ENCODE measurements at places on chromosomes 7 and 10.

DNA sequence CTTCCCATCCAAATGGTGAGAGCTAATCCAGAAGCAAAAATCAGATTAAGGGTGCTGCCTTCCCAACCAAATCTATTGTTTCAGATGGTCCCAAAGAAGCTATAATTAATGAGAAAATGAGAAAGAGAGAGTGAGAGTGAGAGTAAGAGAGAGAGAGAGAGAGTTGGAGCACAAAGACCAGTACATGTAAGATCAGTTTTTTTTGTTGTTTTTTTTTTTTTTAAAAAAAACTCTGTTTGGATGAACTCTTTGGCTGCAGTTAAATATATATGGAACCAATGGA lies 305.6 kb downstream of the PTEN start:
- DNase-seq, result no peak

GRCh38 chr10:60570896-60571295 lies 181.2 kb upstream of the ANK3 start:
- no peak for DNase-seq

DNA sequence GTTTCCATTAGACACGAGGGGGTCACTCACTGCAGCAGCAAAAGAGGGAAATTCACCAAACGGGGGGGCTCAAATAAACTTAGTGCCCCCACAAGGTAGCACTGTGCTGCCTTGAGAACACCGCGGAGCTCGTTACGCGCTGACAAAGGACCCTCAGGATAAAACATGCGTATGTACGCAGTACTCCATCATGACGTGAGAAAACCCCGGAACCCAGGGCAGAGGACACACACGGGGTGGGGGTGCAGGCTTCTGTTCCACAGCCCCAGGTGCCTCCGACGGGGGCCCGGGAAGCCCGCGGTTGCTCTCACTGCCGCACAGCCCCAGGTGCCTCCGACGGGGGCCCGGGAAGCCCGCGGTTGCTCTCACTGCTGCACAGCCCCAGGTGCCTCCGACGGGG lies 232.4 kb downstream of the ZMYND11 start:
- DNase-seq, result no peak

GRCh38 chr10:78746155-78746763 lies 322.5 kb upstream of the ZMIZ1 start:
- no peak for DNase-seq

- DNase-seq, result no peak
These were observed 49.5 kb upstream of the CALD1 start for GRCh38 chr7:134729895-134730294.

DNA sequence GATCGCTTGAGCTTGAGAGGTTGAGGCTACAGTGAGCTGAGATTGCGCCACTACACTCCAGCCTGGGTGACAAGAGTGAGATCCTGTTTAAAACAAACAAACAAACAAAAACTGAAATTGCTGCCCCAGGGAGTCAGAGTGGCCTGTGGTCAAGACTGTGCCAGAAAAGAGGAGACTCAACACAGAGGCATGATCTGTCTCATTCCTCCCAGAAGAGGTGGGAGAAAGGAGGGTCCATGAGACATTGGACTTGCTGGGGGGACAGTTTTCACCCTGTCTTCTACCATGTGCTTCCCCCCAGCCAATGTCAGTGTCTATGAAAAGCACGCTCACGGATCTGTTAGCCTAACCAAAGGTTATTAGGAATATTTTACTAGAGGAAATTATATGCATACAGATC lies 3.2 kb downstream of the ZNF853 start:
- DNase-seq, result no peak

DNA sequence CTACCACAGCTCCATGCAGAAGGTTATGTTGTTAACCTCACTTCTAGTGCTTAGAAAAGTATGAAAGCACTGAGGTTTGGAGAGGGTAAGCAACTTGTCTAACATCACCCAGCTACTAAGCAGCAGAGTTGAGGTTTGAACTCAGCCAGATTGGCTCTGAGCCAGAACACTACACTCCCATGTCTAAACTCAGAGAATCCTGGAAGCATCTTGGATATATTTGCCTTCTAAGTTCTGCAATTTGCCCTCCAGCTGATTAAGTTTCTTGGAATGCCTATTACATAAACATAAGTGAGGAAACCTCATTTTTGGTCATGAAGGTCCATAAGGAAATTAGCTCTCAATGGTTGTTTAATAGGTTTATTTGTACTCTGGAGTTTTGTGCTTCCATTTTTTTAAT lies 78.1 kb upstream of the PHYHIPL start:
- DNase-seq, result no peak

DNA sequence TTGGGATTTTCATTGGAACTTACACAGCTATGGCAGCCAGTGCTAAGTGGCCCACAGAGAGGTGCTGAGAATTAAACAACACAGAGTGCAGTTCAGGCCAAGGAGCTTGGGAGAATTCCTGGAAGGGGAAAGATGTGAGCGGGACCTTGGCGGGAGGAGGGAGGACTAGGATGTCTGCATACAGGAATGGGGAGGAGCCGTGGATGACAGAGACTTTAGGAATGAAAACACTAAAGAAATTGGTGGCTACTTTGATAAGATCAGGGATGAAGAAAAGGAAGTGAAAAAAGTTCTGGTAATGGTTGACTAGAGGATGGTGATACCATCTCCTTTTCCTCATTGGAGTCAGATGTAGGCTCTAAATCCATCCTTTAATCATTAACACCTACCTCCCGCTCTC lies 234.2 kb upstream of the FZD8 start:
- no peak for DNase-seq

- DNase-seq, result no peak
These were observed 6.0 kb downstream of the RBM48 start for GRCh38 chr7:92534572-92534971.

GRCh38 chr10:128714644-128715415 lies 588.6 kb upstream of the MKI67 start:
- DNase-seq, result no peak

GRCh38 chr7:20307119-20307518 lies 23.6 kb upstream of the ITGB8 start:
- no peak for DNase-seq

- no peak for DNase-seq
These were observed 51.9 kb downstream of the SEMA3A start for GRCh38 chr7:84142726-84143125.

DNA sequence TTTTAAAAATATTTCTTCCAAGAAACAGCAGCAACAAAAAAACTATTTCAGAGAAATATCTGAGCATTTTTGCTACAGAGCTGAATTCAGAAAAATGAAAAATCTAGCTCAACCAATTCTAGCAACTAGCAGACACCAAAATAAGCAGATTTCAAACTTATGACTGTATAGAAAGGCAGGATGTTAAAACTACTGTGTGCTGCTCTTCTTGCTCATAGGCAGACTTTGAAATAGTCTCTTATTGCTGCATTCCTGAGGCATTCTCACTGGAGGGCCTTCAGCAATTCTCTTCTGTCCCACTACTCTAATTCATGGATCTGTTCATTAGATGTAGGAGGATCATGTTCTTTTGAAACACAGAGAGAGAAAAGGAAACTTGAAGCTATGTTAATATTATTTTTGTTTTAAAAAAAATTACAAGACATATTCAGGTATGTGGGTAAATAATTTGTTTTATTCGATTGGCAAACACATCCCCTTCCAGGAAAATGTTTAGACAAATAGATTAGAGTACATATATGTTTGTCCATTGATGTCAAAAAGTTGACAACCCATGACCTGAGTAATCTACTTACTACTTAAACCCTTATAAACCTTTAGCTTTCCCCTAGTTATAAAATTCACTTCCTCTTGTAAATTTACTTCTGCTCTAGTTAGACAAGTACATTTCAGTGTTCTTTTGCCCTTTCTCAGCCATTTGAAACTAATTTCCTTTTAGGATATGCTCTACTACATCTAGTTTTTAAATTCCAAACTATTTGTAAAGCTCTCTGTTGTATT lies 428.2 kb upstream of the POT1 start:
- no peak for DNase-seq

- DNase-seq, result no peak
These were observed 17.5 kb downstream of the ARL3 start for GRCh38 chr10:102696736-102697135.

GRCh38 chr7:50146692-50147091 lies 53.6 kb upstream of the ZPBP start:
- DNase-seq, result no peak

DNA sequence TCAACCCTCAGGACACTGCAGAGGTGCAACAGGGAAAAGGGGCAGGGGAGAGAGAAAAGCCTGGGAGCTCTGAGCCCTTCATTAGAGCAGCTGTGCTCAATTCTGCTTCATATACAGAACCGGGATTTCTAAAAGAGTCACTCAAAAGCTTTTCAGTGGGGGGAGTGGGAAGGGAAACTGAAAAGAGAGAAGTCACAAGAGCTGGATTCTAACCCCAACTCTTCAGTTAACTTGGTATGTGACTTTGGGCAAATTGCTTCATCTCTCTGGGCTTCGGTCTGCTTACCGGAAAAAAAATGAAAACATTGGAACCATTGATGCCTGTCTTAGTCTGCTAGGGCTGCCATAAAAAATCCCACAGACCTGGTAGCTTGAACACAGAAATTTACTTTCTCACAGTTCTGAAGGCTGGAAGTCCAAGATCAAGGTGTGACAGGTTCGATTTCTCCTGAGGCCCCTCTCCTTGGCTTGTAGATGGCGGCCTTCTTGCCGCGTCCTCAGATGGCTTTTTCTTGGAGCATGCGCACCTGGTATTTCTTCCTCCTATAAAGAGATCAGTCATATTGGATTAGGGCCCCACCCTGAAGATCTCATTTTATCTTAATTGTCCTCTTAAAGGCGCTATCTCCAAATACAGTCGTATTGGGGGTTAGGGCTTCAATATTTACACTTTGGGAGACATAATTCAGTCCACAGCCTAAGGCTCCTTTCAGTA lies 118.3 kb upstream of the KMT2E start:
- DNase-seq, result no peak

DNA sequence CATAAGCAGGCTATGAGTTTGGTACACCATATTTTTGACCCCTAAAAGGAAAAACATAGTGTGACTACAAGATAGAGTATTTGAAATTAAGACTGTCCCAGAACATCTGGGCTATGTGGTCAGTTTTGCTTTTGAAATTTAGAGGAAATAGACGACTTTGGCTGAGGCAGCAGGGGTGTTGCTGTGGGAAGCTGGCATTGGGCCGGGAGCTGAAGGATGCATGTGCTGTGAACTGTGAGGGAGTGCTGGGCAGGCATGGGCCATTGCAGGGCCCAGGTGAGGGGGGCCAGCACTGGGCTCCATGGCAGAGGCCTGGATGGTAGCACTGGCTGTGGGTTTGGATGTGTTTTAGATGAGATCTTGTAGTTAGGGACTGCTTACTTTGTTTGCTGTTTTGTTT lies 168.3 kb downstream of the BMPER start:
- no peak for DNase-seq

DNA sequence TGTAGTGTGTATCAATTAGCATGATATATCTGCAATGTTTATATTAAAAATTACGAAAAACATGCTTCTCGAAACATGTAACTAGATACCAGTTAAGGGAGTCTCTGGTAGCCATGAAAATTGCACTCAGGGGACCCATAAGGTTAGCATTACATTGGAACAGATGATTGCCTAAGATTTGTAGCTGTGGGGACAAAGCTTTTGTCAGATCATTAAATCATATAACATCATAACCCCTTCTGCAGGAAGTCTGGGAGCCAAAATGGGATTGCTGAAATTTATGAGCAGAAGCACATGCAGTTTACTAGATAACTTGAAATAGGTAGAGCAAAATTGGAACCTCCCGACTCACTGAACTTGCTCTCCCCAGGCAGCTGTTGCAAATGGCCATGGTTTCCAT lies 235.0 kb upstream of the IGFBP3 start:
- no peak for DNase-seq

- no peak for DNase-seq
These were observed 36.1 kb downstream of the UBTD1 start for GRCh38 chr10:97534746-97535367.

- DNase-seq, result no peak
These were observed 32.8 kb downstream of the NUDT5 start for GRCh38 chr10:12162927-12163326.

DNA sequence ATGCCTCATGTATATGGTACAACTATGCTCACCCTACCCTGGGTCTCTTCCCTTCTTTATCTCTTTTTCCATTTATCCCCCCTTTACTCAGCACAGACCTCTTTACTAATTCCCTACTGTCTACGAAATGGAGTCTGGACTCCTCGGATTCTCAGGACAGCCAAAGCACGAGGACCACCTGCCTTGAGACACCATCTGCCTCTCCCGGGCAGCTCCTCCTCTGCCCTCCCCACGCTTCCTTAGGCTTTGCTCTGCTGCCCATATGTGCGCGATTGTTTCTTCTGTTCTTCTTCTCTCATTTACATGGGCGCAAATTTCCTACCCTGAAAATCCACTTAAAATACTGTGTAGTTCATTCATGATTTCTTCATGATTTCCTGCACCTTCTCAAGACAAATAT lies 62.7 kb upstream of the STK17A start:
- DNase-seq, result no peak

DNA sequence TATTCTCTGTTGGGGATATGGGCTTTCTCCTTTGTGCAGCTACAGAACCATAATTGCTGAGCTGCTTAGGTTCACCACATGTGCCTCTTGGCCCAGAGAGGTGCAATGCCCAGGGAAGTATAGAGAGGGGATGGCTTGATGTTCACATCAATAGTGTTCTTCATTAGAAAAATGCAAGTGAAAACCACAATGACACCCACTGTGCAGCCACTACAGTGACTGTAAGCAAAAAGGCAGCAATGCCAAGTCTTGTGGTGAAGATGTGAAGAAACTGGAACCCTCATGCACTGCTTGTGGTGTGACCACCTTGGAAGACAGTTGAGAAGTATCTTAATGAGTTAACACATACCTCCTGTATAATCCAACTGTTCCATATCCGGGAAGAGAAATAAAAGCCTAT lies 318.9 kb upstream of the ZMIZ1 start:
- no peak for DNase-seq

DNA sequence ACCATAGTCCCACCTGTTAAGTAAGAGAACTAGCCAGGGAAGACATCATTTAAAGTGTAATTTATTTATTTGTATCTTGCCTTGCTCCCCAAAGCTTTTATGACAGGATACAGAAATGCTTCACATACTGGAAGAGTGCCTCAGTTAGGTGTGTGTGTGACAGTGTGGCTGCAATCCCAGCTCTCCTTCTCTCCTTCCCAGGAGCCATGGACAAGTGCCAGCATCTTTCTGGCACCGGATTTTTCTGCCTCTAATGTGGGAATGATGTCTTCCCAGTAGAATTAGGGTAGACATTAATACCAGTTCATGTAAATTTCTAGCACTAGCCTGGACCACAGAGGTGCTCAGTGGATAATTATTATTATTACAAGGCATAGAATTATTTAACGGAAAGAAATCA lies 30.3 kb upstream of the ATXN7L1 start:
- no peak for DNase-seq

- DNase-seq, result no peak
These were observed 125.7 kb downstream of the PRPF18 start for GRCh38 chr10:13712476-13712836.

DNA sequence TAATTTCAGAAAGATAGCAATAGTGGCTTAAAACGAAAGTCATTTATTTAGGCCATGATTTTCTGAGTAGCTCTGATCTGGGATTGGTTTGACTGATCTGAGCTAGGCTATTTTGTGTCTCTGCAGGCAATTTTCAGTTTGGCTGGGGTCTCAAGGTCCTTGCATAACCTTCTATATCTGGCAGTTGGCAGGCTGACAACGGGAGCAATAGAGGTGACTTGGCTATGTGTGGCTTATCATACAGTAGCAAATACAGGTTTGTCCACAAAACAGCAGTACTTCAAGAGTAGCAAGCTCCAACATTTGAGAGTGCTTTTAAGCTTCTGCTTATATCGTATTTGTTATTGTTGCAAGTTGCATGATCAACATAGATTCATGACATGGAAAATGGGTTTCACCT lies 1167.3 kb upstream of the CELF2 start:
- DNase-seq, result no peak

Data from anterior cingulate cortex (tissue), 58 donors.